HAP-1 (cell line): ENCODE measurements at places on chromosomes 5 and 9.

GRCh38 chr9:116605060-116605459 lies 82.0 kb upstream of the TRIM32 start:
- DNase-seq: no peak

GRCh38 chr5:117999939-118000549 lies 988.3 kb downstream of the DTWD2 start:
- DNase-seq: no peak

DNA sequence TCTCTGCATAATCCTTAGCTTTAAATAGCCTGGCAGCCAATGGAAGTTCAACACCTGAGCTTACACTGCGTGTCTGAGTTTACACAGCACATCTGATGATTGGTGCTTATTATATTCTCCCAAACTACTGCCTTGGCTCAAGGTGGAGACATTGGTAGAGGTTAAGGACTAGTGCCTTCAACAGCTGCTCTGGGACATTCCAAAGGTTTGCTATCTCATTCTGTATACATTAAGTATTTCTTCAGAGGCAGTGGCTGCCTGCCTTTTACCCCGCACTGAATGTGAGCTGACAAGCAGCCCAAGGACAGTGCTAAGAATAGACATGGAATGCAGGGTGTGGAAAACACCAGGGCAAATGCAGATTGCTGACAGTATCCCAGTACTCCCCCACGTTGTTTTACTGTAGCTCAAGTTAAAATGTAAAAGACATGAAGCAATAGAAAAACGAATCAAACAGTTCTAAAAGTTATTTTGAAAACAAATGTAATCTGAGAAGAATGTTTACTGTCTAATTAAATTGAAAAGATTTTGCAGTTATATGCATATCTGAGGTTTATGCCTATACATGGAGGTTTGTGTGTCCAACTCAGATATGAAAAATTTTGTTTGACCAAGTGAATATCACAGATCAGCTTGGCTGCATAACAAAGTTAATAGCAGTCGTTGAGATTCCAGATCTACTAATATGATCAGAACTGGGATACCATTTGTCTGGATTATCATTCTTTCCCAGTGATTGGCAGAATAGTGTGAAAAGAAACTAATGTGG lies 1.8 kb downstream of the HSPB3 start:
- peak; percentile 67 for DNase-seq

- DNase-seq: no peak
Observed at GRCh38 chr5:13830536-13830935, 114.0 kb downstream of the DNAH5 start.

- no peak for DNase-seq
Observed at GRCh38 chr5:94793816-94794198, 175.3 kb downstream of the SLF1 start.

- no peak for DNase-seq
Observed at GRCh38 chr9:136614372-136614922, 48.3 kb upstream of the EGFL7 start.

GRCh38 chr5:179201986-179202385 lies 141.8 kb downstream of the ZNF354C start:
- DNase-seq: no peak

- DNase-seq: no peak
Observed at GRCh38 chr9:114364134-114365041, 23.4 kb downstream of the AKNA start.

DNA sequence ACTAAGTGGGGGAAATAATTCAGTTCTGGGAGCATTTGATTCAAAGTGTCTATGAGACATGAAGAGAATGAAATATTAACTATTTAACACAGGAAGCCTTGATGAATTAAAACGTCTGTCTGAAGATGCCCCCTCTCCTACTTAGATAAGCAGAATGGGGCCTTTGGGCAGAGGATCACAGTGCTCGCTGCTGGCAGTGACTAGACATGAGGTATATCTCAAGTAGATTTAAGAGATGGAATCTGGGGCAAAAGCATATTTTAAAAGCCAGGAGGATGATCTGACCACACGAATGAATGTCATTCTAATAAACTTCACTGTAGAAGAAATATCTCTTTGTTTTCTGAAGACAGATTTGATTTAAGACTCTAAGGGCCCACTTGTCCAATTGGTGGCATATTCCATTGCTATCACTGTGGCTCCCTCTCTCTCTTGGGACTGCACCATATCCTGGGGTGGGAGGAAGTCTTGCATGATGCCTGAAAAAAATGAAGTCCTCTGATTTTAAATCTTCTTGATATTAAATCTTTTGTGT lies 254.0 kb downstream of the MAN2A1 start:
- DNase-seq: no peak

- DNase-seq: no peak
Observed at GRCh38 chr9:1580215-1580614, 434.9 kb upstream of the SMARCA2 start.

DNA sequence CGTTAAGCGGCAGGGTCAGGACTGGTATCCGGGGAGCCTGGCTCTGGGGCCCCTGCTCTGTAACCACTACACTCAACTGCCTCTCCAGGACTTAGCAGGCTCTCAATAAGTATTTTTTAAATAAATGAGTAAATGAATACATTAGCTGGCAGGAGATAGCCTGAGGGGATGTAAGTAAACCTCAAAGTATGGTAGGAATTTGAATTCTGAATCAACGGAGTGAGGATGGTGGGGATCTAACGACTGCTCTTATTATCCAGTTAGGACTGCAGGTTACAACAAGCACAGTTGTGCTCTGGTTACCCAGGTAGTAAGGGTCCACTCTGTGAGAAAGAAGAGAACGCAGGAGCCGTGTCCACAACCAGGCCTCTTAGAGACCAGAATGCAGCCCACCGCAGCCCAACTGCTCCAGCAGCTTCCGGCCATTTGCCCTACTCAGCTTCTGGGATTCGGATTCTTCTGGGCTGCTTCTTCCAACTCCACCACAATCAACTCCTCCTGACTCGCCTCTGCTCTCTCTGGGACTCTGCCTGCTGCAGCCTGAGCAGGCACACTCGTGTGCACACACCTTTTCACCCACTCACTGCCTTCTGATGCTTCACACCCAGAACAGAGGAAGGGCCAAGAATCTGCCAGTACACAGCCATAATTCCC lies 52.6 kb downstream of the MED27 start:
- DNase-seq: peak; percentile 70

DNA sequence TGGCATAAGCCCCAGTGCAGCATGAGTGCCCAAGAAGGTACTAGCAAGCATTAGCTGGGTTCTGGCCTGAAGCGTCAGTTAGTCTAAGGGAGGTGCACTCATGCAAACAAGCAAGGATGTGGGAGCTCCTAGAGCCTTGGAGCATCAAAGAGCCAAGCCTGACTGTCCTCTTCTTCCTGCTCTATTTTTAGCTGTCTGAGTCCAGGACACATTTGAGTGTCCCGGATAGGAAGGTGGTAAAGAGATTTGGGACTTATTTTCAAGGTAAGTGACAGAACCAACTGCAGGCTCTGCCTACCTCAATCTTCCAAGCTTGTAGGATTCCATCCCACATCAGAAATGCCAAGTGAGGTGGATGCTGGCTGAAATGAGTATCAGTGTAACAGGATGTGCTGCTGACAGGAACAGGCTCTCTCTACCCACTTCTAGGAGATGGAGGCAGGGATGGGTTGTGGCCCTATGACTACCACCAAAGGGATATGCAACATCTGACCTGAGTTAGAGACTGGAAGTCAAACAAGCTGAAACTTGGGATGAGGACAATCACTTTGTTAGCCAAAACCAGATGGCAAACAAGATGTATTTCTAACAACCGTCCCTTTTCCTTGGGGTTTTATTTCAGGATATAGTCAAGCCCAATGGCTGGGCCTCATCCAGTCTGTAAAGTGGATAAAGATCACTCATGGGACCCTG lies 15.1 kb downstream of the MACROH2A1 start:
- DNase-seq: no peak

GRCh38 chr9:98971168-98971914 lies 27.6 kb downstream of the COL15A1 start:
- DNase-seq: no peak

- DNase-seq: no peak
Observed at GRCh38 chr9:80218328-80218727, 646.6 kb downstream of the TLE4 start.

DNA sequence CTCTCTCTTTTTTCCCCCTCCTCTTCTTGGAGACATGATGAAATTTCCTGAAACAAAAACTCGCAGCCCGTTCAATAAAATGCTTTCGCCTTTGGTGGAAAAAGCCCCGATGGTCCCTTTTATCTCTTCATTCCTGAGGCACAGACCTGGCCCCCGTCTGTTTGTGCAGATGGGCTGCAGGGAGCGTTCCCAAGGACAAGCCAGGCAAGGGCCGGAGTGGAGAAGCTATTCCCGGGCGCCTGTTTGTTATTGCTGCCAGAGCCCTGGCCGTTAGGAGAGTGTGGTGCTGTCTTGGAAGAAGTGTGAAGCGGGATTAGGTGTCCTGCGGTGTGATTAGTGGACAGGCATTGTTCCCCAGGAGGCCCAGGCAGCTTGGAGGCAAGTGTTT lies 71.9 kb downstream of the SMIM23 start:
- no peak for DNase-seq

DNA sequence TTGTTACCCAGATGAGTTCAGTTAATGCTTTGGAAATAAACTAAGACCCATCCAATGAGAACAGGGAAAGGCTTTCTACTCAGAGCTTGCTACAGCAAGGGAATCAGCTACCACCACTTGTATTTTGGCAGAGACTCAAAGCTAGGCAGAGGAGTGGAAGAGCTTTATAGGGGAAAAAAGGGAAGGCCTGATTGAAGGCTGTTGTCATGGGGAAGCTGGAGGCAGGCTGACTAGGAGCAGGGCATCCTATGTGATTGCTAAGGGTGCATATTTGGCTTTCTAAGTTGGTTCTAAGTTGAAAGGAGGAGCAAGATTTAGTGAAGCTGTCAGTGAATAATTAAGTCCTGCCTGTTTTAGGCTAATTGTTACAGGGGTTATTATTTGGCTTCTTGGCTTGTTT lies 115.5 kb downstream of the PTTG1 start:
- no peak for DNase-seq

DNA sequence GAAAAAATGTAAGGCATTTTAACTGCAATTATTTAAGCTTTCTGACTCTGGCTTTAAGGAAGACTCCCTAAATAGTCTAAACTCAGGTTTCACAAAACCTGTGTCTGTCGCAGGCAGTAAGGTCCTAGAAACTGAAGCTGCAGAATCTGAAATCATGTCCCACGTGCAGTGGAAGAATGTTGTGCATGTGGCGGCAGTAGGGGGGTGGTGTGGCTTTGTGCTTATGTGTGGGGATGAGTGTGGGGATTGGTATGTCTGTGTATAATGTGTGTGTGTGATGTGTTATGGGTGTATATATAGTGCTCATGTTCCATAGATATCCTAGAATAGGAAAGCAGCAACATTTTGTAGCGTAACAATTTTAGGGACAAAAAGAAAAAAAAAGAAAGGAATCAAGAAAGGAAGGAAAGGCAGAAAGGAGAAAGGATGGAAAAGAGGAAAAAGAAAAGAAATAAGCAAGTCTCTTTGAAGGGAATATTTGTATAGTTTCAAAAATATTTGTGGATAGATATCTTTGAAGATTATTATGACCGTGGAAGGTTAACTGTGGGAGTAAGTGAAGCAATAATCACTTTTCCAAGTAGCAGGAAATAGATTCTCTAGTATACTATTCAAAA lies 6.6 kb downstream of the ANKDD1B start:
- no peak for DNase-seq

DNA sequence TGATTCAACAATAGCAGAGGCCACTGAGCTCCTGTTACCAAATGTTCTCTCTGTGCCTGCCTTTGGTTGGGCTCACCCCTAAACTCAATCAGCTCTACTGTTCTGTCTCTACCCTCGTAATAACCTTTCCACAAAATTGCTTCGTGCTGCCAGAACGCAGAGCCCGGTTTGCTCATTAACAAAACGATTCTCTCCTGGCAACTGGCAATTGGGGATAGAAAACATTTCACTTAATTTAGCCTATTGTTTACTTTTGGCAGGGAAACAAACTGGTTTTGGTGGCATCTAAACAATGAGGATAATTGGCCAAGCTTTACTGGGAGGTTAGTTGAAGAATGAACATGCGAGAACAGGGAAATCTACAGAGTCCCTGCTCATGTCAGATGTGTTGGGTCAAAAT lies 56.6 kb downstream of the SLC28A3 start:
- DNase-seq: no peak

GRCh38 chr5:173923218-173924095 lies 35.3 kb downstream of the CPEB4 start:
- no peak for DNase-seq

- DNase-seq: no peak
Observed at GRCh38 chr5:74762599-74762998, 4.3 kb downstream of the GFM2 start.

GRCh38 chr5:175616083-175616482 lies 41.8 kb upstream of the HRH2 start:
- DNase-seq: no peak

- no peak for DNase-seq
Observed at GRCh38 chr5:115351356-115352195, 55.1 kb upstream of the CCDC112 start.
